Brain microvascular endothelial cell (primary cell): ENCODE measurements at places on chromosomes 1 and 21.

DNA sequence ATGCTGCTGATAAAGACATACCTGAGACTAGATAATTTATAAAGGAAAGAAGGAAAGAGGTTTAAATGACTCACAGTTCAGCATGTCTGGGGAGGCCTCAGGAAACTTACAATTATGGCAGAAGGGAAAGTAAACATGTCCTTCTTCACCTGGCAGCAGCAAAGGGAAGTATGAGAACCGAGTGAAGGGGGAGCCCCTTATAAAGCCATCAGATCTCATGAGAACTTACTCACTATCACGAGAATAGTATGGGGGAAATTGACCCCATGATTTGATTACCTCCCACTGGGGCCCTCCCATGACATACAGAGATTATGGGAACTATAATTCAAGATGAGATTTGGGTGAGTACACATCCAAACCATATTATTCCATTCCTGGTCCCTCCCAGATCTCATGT lies 154.4 kb downstream of the FASLG start:
- DNase-seq, result no peak

DNA sequence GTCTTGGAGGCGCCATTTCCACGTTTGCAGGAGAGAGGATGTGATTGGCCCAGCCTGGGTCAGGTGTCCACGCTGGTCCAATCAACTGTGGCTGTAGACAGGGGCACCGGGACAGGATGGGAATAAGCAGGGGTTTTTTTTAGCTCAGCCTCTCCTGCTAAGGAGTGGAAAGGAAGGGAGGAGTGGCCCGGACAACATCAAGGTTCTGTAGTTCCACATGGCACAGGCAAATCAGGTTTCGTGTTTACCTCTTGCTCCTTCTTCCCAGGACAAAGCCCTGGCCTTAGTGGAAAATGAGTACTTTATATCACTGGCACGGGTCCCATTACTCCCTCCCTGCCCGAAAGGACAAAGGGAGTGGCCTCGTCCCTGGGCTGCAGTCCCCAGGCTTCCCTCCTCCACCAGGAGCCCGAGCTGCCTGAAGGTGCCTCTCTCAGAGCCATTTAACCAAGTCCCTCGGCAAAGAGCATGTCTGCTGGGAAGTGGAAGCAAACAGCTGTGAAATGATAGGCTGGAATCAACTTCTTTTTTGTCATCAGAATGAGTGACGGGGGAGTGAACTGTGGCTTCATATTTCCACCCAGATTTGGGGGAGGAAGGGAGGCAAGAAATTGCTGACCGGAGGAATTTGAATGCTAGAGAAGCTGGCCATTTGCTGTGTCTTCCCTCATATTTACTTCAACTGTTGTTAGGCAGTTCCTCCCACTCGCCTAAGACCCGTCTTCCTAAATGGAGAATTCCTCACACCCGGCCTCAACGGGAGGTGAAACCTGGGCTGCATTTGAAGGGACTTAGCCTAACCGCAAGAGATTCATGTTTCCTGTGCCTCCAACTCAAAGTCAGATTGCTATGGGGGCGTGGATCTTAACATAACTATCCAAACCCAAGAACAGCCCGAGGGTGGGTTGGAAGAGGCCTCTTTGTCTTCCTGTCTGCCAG lies 84.9 kb upstream of the SLC44A3 start:
- peak; percentile 88 for DNase-seq

- peak; percentile 16 for DNase-seq
Observed at GRCh38 chr1:200306944-200307754, 102.7 kb downstream of the ZNF281 start.

DNA sequence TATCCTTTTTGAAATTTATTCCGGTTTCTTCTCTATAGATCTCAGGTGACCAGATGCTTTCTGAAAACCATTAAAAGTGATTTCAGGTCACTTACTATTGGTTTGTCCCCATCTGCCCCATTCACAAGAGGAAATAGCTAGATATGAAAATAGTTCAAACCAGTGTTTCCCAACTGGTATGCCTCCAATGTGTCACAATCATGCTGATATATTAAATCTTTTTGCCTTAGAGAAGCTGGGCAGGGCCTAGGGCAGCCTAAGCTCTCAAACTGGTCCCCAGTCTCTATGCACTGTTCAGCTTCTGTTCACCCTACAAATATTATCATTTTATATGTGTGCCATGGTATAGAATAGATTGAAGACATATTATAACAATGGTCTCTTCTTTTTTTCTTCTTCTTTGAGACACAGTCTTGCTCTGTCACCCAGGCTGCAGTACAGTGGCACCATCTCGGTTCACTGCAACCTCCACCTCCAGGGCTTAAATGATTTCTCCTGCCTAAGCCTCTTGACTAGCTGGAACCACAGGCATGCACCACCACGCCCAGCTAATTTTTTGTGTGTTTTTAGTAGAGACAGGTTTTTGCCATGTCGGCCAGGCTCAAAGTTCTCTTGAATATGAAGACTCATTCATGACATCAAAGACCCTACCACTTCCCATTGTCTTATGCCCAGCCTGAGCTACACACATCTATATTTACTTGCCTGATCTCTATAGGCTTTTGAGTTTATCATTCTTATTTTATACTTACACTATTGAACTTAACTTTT lies 15.7 kb downstream of the PTPN22 start:
- DNase-seq, result no peak

- DNase-seq, result no peak
Observed at GRCh38 chr1:111476761-111477309, 3.1 kb downstream of the C1orf162 start.

DNA sequence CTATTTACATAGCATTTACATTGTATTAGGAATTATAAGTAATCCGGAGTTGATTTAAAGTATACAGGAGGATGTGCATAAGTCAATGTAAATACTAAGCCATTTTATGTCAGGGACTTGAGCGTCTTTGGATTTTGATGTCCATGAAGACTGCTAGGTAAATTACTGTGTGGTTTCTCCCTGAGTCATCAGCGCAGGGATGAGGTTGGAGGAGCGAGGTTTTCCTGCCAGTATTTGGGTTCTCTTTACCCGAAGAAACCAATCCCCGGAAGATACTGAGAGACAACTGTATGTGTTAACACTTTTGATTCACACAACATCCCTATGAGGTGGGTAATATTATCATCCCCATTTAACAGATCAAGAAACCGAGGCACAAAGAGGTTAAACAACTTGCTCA lies 29.3 kb downstream of the BATF3 start:
- DNase-seq, result no peak

DNA sequence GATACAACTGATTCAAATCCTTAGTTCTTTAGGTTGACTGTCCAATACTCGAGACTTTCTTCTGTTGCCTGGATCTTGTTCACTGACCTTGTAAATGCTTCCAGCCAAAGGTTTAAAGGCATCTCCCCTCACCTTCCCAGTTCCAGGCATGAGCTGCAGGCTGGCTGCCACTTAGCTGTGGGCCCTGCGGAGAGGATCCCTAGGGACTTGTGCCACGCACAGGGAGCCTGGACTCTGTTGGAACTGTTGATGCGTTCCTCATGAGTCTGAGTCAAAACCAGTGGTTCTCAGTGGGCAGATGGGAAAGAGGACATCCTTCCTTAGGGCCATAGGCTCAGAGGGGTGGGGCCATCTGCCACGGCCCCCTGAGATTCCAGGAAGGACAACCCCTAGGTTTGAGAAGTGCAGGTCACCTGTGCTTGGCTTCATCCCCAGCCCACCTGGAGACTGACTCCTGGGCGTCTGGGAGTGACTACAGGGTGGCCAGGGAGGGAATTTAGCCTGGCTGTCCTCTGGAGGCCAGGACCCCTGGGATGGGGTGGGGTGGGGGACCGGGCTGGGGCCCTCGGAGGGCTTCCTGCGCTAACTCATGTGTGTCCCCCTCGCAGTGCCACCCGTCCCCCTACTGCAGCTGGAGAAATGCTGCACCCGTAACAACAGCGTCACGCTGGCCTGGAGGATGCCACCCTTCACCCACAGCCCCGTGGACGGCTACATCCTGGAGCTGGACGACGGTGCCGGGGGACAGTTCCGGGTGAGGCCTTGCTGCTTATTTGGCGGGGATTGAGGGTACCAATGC lies 37.6 kb upstream of the GNPAT start:
- no peak for DNase-seq

GRCh38 chr1:55225228-55225627 lies 10.1 kb upstream of the USP24 start:
- DNase-seq, result no peak

DNA sequence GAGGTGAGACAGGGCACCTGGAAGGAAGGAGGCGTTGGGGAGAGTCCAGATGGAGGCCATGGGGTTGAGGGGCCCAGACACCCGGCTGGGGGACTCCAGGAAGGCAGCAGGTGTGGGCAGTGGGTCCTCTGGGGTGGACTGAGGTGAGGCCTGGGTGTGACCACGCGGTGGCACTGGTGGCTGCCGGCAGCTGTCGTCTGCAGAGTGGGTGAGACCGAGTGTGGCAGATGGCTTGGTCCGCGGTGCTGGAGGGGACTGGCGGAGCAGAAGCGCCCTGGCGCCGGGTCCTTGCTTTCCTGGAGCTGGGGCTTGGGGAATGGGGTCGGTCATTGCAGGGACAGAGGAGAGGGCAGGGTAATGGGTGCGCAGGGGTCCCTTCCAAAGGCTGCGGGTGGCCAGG lies 12.5 kb downstream of the AGRN start:
- DNase-seq, result no peak

DNA sequence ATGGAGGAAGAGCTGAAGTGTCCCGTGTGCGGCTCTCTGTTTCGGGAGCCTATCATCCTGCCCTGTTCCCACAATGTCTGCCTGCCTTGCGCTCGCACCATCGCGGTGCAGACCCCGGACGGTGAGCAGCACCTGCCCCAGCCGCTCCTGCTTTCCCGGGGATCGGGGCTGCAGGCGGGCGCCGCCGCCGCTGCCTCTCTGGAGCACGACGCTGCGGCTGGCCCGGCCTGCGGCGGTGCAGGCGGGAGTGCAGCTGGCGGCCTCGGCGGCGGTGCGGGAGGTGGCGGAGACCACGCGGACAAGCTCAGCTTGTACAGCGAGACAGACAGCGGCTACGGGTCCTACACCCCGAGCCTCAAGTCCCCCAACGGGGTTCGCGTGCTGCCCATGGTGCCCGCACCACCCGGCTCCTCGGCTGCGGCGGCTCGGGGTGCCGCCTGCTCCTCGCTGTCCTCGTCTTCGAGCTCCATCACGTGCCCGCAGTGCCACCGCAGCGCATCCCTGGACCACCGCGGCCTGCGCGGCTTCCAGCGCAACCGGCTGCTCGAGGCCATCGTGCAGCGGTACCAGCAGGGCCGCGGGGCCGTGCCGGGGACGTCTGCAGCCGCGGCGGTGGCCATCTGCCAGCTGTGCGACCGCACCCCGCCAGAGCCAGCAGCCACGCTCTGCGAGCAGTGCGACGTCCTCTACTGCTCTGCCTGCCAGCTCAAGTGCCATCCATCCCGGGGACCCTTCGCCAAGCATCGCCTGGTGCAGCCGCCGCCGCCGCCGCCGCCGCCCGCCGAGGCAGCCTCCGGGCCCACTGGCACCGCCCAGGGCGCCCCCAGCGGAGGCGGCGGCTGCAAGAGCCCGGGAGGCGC lies 1.3 kb downstream of the TRIM67 start:
- DNase-seq, result no peak

DNA sequence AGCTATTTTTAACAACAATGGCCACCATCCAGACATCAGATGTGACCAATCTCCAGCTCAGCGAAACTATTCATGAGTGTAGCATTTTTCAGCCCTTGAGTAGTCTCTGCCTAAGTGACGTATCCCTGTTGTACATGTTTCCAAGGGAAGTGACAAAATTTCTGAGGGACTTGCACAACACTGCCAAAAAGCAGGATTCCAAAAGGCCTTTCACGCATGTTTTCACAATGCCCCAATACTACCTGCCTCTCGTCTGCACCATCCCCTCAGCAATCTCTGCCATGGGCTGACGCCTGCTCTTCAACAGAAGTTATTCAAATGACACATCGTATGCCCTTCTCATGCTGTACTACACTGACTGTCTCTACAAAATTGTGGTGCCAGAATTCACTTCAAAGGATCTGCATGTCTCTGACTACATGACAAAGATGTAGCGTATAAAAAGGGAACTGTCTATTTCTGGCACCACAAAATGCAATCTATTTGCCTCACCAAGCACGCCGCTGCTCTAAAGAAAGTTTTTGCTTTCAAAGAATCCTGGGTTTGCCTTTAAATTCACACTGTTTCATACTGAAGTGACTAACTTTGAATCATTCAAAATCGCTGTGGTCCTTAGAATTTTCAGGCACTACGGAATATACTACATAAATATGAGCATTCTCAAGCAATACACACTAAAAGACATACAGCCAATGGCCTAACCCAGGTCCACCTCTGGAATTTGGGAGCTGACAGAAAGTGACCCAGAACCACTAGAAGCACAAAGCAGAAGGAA lies 32.9 kb downstream of the JAK1 start:
- peak; percentile 95 for DNase-seq

DNA sequence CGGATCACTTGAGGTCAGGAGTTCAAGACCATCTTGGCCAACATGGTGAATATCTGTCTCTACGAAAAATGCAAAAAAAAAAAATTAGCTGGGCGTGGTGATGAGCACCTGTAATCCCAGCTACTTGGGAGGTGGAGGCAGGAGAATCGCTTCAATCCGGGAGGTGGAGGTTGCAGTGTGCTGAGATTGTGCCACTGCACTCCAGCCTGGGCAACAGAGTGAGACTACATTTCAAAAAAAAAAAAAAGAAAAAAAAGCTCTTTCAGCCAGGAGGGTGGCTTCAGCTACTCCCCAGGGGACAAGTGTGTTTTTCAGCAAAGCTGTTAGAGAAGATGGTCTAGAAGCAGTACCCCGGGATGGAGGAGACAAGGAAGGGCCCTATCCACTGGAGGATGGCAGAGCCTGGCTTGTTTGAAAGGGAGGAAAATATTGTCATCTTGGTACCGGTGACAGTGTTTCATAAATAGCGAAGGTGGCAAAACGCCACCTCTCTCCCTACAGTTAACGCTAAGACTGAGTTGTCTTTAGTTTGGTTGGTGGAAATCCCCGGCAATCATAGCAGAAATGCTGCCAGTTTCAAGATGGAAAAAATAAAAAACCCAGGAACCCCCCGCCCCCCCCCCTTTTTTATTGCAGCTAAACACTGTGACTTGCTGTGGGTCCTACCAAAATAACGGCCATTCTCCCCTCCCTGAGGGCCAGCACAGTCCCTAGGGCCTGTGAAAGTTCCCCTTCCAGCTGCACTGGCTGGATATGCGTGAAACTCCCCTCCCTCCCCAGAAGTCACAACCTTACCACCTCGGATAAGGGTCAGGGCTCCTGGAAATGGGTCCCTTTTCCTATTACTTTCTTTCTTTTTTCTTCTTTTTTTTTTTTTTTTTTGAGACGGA lies 3.5 kb downstream of the PIK3CD start:
- DNase-seq, result no peak

GRCh38 chr1:88791192-88791591 lies 100.2 kb downstream of the GTF2B start:
- no peak for DNase-seq

DNA sequence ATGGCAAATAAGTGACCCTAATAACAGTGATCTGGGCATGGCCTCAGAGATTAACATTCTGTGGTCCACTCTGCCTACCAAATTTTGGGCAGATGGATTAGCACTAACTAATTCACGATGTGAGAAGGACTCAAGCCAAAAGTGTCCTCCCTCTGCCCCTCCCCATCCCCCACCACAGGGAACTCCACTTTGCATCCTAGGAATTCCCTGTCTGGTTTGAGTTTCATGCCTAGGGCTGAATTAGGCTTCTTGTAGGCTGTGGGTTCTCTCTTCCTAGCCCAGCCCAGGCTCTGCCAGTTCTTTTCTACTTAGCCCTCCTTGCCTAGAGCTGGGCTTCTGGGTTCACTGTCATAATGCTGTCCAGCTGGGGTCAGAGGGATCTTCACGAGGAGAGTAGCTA lies 64.1 kb downstream of the ATP2B4 start:
- no peak for DNase-seq

GRCh38 chr1:213394837-213395236 lies 343.8 kb downstream of the RPS6KC1 start:
- DNase-seq, result no peak

GRCh38 chr1:228006034-228006785 lies 588 bp upstream of the WNT3A start:
- no peak for DNase-seq

- no peak for DNase-seq
Observed at GRCh38 chr1:248625971-248626370, 8.9 kb downstream of the OR2T11 start.
